ENCODE measurements at places on chromosomes 3 and 15. TPM values are rescaled to one million over a fixed set of nuclear protein-coding genes. Genes with fewer than 3 reads are reported as not detected.

DYNC1LI1 gene
- 21.1 TPM for polyA plus RNA-seq

- peaks cover 1% of the 10 kb centered on the region for H3K4me1 ChIP-seq
- no peaks in the 10 kb centered on the region for H3K36me3 ChIP-seq
- no peak overlapping the region for H3K4me3 ChIP-seq
- H3K27ac ChIP-seq: no peak overlapping the region
- DNase-seq: no peak
These were observed 33.2 kb upstream of the ZFAND6 start for GRCh38 chr15:80026310-80026709.

TMEM108 gene
- 4.2 TPM for polyA plus RNA-seq

DNA sequence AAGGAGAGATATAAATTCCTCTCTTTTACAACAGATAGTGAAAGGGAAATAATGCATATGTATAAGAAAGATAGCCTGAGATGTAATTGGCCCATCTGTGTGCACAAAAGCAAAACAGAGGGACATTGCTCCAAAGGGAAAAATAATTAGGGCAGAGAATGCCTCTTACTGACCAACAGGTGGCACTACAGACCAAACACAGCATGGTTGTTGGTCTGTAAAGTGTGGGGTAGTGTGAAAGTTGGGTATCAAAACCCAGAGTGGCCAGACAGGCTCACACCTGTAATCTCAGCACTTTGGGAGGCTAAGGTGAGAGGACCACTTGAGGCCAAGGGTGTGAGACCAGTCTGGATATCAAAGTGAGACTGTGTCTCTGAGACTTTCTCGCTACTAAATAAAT, 4.5 kb upstream of the TLNRD1 start:
- no peak overlapping the region for H3K4me3 ChIP-seq
- H3K27ac ChIP-seq: no peak overlapping the region
- no peaks in the 10 kb centered on the region for H3K36me3 ChIP-seq
- no peaks in the 10 kb centered on the region for H3K27me3 ChIP-seq

P2RY13 gene
- 0.31 TPM for polyA plus RNA-seq

TNFAIP8L3 gene
- polyA plus RNA-seq: 11.6 TPM

GRCh38 chr15:38266247-38266986, 13.8 kb downstream of the SPRED1 start:
- no peaks in the 10 kb centered on the region for H3K36me3 ChIP-seq
- no peak overlapping the region for H3K4me3 ChIP-seq
- DNase-seq: no peak
- H3K27me3 ChIP-seq: no peaks in the 10 kb centered on the region

DNA sequence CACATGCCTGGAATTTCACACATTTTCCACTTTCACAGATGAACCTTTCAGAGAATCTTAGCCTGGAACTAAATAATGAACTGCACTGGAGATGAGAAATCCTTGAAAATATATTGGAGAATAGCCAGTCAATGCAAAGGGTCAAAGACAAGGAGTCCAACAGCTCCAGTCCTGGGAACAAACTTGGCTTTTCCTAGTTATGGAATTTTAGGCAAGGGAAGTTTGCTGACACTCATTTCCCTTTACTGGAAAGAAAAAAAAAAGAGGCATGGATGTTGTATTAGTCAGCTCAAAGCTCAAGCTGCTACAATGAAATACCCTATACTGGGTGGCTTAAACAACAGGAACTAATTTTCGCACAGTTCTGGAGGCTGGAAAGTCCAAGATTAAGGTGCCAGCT, 690.8 kb upstream of the ARPP21 start:
- H3K27ac ChIP-seq: no peak overlapping the region
- no peak for DNase-seq
- no peaks in the 10 kb centered on the region for H3K27me3 ChIP-seq

LSMEM2 gene
- 0.60 TPM for polyA plus RNA-seq

- DNase-seq: no peak
- no peak overlapping the region for H3K27ac ChIP-seq
- no peak overlapping the region for H3K4me3 ChIP-seq
- no peaks in the 10 kb centered on the region for H3K4me1 ChIP-seq
- H3K27me3 ChIP-seq: no peaks in the 10 kb centered on the region
These were observed 89.7 kb downstream of the RPL39L start for GRCh38 chr3:187049462-187050101.

DNA sequence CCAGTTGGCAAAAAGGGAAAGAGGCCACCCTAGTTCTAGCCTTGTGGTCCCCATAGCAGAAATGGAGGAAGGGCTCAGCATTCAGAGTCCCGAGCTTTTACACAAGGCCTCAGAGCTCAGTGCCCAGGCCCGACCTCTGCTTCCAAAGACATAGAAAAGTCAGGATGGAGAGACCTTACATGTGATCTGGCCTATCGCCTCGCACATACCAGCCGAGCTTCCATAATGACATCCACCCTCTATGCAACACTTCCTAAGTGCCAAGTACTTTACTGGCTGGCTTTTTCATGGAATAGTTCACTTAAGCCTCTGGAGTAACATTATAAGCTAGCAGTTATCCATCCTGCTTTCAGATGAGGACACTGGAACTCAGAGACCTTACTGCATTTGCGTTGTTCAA, 275.9 kb downstream of the FAM43A start:
- H3K27me3 ChIP-seq: no peaks in the 10 kb centered on the region
- H3K27ac ChIP-seq: no peak overlapping the region
- H3K4me3 ChIP-seq: no peak overlapping the region
- DNase-seq: no peak
- no peaks in the 10 kb centered on the region for H3K36me3 ChIP-seq
- H3K4me1 ChIP-seq: no peaks in the 10 kb centered on the region

GRCh38 chr3:86794361-86795065, 196.4 kb downstream of the VGLL3 start:
- H3K4me1 ChIP-seq: no peaks in the 10 kb centered on the region
- DNase-seq: no peak
- H3K27me3 ChIP-seq: no peaks in the 10 kb centered on the region
- H3K36me3 ChIP-seq: no peaks in the 10 kb centered on the region

ZBTB47 gene
- polyA plus RNA-seq: 18.8 TPM

GRCh38 chr3:150152567-150152966, 181.9 kb upstream of the PFN2 start:
- H3K27me3 ChIP-seq: no peaks in the 10 kb centered on the region
- H3K4me3 ChIP-seq: no peak overlapping the region
- peaks cover 6% of the 10 kb centered on the region for H3K4me1 ChIP-seq
- H3K27ac ChIP-seq: no peak overlapping the region
- H3K36me3 ChIP-seq: no peaks in the 10 kb centered on the region

GRCh38 chr15:67105065-67105951, 39.9 kb downstream of the SMAD3 start:
- peaks cover 46% of the 10 kb centered on the region for H3K4me1 ChIP-seq
- no peaks in the 10 kb centered on the region for H3K36me3 ChIP-seq
- peak overlapping the region; percentile 58 for H3K27ac ChIP-seq
- H3K4me3 ChIP-seq: no peak overlapping the region
- DNase-seq: peak; percentile 59
- H3K27me3 ChIP-seq: no peaks in the 10 kb centered on the region

DNA sequence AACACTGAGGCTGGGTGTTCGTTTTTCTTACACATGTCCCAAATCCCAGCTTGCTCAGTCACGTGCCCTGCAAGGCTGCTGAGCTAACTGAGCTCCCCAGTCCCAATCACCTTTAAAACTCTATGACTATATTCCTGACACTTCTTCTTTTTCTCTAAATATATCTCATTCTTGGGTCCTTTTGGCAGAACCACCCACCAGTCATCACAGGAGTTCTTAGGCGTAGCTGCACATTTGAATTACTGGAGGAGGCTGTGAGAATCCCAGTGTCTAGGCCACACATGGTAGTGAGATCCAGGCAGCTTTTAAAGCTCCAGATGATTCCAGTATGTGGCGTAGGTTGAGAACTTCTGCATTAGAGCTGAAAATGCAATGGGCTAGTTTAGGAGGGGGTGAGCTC, 66.3 kb downstream of the ST8SIA2 start:
- no peak overlapping the region for H3K4me3 ChIP-seq
- no peaks in the 10 kb centered on the region for H3K4me1 ChIP-seq
- no peaks in the 10 kb centered on the region for H3K36me3 ChIP-seq
- H3K27ac ChIP-seq: no peak overlapping the region

DNA sequence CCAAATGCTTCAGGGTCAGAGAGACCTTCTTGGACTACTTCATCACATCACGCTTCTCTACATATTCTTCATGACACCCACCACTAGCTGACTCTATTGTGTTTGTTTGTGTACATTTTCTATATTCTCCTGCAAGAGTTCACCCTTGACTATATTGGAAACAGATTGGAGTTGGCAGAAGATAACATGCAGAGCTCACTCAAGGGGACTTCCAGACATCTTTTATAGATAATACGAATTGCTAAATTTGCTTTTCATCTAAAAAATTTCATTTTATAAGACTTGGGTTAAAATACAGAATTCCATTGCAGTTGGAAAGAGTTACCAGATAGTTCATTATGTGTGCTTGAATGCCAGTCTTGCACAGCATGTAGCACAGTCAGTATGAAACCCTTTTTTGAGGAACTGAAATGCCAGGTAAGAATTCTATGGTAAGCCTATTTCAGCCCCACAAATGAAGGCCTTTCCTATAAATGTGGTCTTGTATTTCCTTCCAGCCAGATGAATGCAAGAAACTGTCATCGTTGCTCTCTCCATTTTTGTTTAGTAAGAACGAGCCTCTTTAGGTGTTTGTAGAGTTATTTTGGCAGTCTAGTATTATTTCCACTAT, 177.6 kb downstream of the GHSR start:
- H3K27ac ChIP-seq: no peak overlapping the region
- H3K27me3 ChIP-seq: no peaks in the 10 kb centered on the region
- no peaks in the 10 kb centered on the region for H3K36me3 ChIP-seq
- DNase-seq: no peak

ACSBG1 gene
- 0.45 TPM for polyA plus RNA-seq

DNA sequence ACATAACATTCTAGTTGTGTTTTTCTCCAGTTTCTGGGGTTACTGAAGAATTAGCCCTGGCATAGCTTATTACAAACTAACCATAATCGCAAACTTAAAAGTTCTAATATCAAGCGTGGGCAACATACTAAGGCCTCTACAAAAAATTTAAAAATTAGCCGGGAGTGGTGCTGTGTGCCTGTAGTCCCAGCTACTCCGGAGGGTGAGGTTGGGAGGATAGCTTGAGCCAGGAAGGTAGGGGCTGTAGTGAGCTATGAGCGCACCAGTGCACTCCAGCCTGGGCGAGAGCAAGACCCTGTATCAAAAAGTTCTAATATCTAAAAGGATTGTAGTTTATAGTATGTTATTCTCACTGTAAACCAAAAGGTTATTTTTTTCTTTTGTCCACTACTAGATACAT, 1.1 kb downstream of the OIP5 start:
- no peak for DNase-seq
- H3K27me3 ChIP-seq: no peaks in the 10 kb centered on the region
- peaks cover 3% of the 10 kb centered on the region for H3K4me1 ChIP-seq
- H3K4me3 ChIP-seq: no peak overlapping the region
- no peaks in the 10 kb centered on the region for H3K36me3 ChIP-seq
- H3K27ac ChIP-seq: no peak overlapping the region

ITIH1 gene
- polyA plus RNA-seq: not detected

DNA sequence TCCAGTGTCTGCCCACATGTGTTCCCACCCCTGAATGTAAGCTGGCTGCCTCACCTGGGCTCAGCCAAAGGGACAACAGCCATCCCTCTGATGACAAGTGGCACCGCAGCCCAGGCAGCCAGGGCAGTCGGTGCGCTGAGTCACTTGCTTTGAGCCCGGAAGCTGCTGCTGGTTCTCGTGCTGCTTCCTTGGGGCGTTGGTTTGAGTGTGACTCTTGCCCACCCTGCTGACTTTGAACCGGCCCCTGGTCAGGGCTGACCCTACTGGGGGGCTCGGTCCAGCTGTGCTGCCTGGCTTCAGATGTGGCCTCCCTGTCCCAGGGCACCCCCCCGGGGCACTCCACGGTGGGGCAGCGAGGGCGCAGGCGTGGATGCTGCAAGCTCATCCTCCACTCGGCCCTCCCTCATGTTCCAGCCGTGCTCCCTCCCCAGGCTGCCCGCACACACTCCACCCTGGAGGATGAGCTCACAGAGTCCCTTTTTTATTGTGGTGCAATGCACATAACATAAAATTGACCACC, 62.1 kb downstream of the EFCAB12 start:
- DNase-seq: no peak
- no peaks in the 10 kb centered on the region for H3K36me3 ChIP-seq

DNA sequence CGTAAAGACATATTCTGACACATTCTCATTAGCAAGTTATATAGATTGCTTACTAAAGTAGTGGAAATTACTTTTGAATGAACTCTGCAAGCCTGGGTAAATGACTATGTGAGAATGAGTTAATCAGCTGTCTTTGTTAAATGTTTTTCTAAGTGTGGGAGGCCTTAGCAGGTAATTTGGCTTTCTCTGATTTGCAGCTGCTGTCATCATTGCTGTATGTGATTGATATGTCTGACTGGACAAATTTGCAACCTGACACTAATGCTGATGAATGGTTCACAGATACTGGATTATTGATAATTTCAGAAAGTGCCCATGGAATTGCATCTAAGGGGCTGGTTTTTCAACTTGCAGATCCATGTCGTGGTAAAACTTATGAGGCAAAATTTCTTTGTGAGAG, 372.2 kb upstream of the SGO1 start:
- no peaks in the 10 kb centered on the region for H3K36me3 ChIP-seq
- H3K4me3 ChIP-seq: no peak overlapping the region
- no peaks in the 10 kb centered on the region for H3K27me3 ChIP-seq
- no peak overlapping the region for H3K27ac ChIP-seq
- H3K4me1 ChIP-seq: no peaks in the 10 kb centered on the region

- no peak overlapping the region for H3K27ac ChIP-seq
- no peak for DNase-seq
- no peaks in the 10 kb centered on the region for H3K36me3 ChIP-seq
- no peaks in the 10 kb centered on the region for H3K27me3 ChIP-seq
- no peak overlapping the region for H3K4me3 ChIP-seq
These were observed 544.4 kb downstream of the ZPLD1 start for GRCh38 chr3:102979191-102979590.

- no peak for DNase-seq
- H3K4me1 ChIP-seq: peaks cover 1% of the 10 kb centered on the region
- no peak overlapping the region for H3K4me3 ChIP-seq
- no peaks in the 10 kb centered on the region for H3K36me3 ChIP-seq
These were observed 19.7 kb upstream of the PTPRG start for GRCh38 chr3:61541694-61542093.

WDR76 gene
- 2.8 TPM for polyA plus RNA-seq
